ENCODE measurements at places on chromosomes 1 and 21.

DNA sequence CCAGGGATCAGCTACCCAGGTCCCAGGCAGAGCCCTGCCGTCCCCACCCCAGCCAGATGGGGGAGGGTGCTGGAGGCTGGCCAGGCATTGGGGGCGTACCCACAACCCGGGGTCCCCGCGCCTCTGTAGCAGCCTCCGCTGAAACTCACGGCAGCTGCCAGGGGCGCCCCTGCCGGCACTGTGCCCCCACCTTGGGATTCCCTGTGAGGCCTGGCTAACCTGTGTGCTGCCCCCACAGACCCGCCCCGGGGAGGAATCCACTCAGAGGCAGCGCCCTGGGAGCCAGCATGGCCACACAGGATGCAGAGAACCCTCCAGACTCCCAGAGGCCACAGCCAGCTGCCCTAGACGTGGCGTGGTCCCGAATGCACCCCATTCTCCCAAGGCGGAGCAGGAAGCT is 3.8 kb downstream of the DVL1 start:
- DNase-seq: no peak

DNA sequence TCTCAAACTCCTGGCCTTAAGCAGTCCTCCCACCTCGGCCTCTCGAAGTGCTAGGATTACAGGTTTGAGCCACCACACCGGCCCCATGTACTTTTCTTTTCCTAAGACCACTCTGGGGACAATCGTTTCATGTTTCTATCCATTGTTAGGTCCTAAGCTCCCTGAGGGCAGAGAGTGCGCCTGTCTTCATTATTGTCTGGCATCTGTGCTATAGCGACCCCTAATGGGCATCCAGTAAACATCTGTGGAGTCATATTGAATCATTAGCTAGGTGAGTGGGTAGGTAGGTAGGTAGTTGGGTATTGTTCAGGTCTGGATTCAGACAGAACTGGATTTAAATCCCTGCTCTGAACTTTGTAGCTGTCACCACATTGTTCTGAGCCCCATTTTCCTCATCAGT is 66.1 kb downstream of the TMEM53 start:
- DNase-seq: no peak

GRCh38 chr1:151326619-151327222 is 495 bp downstream of the PI4KB start:
- peak; percentile 25 for DNase-seq

DNA sequence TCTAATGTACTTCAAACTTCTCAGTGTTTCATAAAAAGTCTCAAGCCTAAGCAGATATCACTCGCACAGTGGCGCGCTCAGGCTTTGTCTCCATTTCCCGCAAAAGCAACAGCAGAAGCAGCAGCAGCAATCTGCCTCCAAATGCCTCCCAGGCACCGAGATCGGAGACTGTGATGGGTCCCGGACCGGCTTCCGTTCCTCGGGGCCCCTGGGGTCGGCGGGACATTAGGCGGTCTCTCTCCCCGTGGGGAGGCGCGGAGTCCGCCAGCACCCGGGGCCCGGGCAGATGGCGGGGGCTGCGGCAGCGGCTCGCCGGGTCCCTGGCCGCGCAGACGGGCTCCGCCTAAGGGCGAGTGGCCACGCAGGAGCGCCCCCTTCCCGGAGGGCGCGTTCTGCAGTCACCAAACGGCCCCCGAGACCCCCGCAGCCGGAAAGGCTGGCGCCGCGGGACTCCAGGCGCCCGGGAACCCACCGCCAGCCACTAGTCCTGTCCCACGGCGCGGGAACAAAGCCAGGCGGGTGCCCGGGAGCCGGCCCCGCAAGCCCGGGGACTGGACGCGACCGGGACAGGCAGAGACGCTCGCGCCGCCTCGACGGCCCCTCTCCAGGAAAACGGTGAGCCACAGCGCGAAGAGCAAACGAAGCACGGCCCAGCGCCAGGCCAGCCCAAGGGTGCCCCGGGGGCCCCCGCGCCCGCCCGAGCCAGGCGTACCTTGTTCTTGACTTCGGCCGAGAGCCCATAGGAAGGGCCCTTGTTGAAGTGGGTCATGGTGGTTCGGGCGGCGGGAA is 590 bp downstream of the CNN3 start:
- peak; percentile 72 for DNase-seq

GRCh38 chr1:204446413-204447111 is 34.9 kb upstream of the PPP1R15B start:
- DNase-seq: peak; percentile 71

GRCh38 chr21:32387151-32387550 is 5.7 kb downstream of the URB1 start:
- DNase-seq: no peak

DNA sequence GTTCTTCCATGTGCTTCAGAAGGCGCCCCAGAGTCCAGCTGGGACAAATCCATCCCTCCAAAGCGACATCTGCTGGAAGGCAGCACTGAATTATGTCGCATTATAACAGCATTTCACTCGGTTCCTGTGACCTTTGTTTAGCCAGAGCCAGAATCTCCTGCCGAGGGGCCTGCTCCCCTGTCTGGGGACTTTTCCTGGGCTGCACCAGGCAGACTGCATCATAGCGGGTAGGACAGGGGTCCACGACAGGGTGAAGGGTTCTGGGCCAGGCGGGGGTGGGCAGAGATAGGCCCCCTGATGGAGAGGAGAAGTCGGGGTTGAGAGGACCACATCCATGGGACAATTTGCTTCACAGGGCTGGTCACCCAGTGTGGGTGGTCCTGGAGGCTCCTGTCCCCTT is 276.9 kb downstream of the MATN1 start:
- no peak for DNase-seq

DNA sequence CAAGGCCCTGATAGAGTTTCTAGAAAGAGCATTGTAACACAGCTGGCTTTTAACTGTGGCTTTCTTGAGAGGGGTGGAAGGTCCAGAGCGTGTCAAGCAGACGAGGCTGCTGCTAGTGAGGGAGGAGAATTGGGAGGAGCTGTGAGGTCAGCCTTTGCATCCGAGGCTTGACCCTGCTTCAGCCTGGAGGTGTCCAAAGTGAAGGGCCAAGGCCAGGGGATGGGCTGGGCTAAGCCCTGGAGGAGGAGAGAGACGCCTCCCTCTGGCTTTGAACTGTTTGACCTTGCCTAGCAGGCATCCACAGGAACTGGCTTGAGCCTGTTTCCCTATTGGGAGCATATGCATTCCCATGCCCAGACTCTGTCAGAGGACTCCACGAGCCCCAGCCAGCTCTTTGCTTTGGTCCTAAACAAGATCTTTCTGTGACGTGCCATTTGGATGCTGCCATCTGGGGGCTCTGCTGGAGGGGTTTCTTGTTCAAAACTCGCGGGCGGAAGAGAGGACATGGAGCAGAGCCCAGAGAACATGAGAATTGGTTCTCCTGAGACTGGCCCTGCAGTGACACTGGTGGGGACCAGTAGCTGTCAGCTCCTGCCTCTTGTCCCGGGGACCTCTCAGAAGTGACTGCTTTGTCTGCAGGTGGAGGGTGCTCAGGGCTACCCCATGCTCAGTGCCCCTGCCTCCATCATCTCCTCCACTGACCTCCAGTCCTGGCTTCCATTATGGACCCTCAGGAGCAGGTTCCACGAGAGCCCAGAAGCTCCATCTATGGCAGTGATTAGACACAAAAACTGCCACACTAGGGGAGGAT is 5.5 kb downstream of the ACTRT2 start:
- no peak for DNase-seq

DNA sequence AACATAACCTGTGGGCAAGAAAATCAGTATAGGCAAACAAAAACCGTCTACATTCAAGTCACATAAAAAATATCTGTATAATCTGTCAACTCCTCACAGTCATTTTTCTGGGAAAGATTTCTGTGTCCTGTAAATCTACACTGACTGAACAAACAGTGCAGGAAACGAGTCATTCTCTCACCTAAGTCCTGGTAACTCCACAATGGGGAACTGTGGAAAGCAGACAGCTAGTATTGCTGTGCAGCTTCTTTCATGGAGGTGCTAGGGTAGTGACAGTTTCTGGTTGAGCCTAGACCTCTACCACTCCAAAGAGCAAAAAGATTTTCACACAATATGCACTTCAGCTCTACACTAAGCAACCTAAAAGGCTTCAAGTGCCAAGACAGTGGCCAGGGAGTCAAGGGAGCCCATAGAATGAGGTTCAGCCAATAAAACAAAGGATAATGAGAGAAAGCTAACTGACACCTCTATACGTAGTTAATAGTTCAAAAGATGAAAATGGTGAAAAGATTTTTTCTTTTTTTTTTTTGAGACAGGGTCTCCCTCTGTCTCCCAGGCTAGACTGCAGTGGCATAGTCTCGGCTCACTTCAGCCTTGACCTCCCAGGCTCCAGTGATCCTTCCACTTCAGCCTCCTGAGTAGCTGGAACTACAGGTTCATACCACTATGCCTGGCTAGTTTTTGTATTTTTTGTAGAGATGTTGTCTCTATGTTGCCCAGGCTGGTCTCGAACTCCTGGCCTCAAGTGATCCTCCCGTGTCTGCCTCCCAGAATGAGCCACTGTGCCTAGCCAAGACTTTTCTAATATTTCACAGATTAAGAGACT is 5.5 kb downstream of the PTP4A2 start:
- DNase-seq: no peak

DNA sequence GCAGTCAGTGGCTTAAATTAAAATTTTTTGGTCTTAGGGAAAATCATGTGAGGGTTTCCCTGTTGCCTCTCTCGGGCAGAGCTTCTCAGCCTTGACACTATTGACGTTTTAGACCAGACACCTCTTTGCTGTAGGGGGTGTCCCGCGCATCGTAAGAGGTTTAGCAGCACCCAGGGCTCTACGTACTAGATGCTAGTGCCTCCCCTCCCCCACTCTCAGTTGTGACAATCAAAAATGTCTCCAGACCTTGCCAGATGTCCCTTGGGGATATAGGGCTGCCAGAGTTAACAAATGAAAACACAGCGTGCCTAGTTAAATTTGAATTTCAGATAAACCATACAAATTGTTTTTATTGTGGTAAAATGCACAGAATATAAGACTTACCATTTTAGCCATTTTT is 293.3 kb downstream of the DISC1 start:
- DNase-seq: peak; percentile 37

GRCh38 chr21:35933466-35933865 is 126.9 kb downstream of the SETD4 start:
- no peak for DNase-seq

- no peak for DNase-seq
Measured at GRCh38 chr1:62371375-62371774, 52.1 kb upstream of the KANK4 start.

GRCh38 chr1:39826583-39826982 is 37.9 kb upstream of the BMP8B start:
- DNase-seq: no peak

GRCh38 chr1:111032295-111032897 is 68.7 kb upstream of the LRIF1 start:
- peak; percentile 57 for DNase-seq

DNA sequence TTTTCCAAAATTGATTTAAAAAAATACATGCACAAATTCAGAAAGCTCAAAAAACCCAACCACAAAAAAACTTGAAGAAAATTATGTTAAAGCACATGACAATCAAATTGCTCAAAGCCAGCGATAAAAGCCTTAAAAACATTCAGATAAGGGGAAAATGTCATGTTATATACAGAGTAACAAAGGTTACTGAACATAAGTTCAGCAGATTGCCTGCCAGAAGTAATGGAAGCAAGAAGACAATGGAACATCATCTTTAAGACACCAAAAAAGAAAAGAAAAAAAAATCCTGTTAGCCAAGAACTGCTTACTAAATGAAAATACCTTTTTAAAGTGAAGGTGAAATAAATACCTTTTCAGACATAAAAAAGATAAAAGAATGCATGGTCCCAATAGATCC is 147.2 kb upstream of the SGIP1 start:
- no peak for DNase-seq

DNA sequence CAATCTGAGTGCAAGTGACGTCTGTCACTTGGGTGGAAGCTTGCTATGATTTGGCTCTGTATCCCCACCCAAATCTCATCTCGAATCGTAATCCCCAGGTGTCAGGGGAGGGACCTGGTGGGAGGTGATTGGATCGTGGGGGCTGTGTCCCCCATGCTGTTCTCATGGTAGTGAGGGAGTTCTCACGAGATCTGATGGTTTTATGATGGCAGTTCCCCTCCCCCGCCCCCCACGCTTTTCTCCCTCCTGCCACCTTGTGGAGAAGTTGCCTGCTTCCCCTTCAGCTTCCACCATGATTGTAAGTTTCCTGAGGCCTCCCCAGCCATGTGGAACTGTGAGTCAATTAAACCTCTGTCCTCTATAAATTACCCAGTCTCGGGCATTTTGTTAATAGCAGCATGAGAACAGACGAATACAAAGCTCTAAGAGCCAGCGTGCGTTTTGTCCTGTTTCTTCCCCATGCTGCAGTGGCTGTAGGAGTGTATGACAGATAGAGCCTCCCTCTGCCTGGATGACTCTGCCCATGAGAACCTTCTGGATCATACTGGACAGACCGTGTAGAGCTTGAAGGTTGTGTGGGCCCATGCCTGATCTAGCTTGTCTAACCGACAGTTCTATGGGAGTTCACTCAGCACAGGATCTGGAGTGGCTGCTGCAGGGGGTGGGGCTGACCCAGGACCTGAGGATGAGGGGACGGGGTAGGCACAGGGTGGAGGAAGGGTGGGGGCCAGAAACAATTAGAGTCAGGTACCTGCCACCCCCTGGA is 139.7 kb upstream of the ERRFI1 start:
- DNase-seq: peak; percentile 41

DNA sequence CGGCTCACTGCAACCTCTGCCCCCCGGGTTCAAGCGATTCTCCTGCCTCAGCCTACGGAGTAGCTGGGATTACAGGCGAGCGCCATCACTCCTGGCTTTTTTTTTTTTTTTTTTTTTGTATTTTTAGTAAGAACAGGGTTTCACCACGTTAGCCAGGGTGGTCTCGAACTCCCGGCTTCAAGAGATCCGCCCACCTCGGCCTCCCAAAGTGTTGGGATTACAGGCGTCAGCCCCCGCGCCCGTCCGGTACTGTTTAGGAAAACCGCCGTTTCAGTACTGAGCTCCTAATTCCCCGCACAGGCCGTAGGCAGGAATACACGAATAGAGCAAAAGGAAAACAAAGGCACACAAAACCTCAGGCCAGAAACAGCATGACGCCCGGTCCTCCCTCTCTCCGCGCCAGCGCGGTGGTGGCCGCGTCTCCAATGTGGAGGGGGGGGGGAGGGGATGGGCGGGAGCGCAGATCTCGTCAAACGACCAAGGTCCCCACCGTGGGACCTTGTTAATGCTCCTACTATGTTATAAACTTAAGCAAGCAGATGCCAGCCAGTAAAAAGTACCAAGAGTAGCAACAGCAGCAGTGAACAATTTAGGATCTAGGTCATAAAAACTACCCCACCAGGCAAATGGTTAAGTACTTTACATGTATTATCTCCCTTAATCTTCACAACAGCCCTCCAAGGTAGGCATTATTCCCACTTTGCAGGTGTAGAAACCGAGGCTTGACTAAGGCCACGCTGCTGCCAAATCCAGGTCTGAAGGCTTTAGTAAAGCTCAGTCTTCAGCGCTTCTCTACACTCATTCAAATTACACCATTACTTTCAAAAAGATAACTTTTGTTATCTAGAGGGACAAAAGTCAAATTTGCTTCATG is 648 bp upstream of the ADAR start:
- peak; percentile 71 for DNase-seq

DNA sequence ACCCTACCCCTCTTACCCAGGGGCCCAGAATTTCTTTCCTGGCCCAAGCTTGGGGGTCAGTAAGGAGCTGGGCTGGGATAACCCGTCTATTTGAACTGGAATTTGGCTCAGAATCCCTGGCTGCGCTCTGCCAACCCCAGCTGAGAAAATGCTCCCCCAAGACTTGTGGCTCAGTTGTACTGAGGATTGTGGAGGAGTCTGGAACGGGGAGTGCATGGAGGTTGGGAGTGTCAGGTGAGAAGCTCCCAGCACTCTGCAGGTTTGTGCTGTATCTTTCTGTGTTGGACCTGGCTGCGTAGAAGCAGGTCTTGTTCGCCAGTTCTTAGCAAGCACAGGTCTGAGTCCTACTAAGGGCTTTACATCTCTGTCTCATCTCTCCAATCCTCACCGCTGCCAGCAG is 1.6 kb downstream of the TCEA3 start:
- DNase-seq: no peak

GRCh38 chr1:25430967-25431881 is 527 bp downstream of the MACO1 start:
- DNase-seq: no peak

Data from HAP-1 (cell line).